ENCODE measurements at places on chromosomes 6 and 20.

DNA sequence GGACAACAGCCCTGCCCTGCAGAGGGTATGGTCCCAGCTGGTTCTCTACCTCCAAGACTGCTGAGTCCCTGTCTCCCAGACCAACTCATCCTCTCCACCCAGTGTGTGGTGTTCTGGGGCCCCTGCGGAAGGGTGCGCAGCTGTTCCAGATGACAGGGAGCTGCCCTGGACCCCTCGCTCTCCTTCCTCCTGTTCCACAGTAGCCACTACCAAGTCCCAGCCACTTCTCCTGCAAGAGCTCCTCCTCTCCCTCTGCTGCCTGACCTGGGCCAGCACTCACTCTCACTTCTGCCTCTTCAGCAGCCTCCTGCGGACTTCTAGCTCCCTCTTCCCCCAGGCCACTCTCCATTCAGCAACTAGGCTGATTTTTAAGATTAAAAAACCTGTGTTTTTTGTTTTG lies 40.1 kb upstream of the TMEM181 start:
- DNase-seq: no peak

DNA sequence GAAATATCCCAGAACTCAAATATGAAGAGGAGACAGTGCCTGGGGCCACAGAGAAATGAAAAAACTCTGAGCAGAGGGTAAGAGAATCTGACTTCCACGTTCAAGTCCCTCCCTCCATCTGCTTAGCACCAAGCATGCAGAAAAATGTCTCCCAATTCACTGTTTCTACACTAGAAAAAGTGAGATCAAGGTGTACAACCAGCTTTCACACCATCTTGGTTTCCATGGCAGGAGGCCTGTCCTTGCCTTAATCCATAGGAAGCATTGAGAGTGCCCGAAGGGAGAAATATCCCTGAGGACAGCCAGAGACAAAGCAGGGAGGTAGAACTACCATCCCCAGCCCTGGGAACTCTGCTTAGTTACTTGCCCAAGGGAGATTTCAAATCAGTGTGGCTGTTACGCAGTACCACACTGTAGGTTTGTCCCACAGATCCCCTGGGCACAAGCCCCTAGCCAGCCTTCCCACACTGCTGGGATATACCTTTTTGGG lies 82.9 kb downstream of the SCML4 start:
- no peak for DNase-seq

DNA sequence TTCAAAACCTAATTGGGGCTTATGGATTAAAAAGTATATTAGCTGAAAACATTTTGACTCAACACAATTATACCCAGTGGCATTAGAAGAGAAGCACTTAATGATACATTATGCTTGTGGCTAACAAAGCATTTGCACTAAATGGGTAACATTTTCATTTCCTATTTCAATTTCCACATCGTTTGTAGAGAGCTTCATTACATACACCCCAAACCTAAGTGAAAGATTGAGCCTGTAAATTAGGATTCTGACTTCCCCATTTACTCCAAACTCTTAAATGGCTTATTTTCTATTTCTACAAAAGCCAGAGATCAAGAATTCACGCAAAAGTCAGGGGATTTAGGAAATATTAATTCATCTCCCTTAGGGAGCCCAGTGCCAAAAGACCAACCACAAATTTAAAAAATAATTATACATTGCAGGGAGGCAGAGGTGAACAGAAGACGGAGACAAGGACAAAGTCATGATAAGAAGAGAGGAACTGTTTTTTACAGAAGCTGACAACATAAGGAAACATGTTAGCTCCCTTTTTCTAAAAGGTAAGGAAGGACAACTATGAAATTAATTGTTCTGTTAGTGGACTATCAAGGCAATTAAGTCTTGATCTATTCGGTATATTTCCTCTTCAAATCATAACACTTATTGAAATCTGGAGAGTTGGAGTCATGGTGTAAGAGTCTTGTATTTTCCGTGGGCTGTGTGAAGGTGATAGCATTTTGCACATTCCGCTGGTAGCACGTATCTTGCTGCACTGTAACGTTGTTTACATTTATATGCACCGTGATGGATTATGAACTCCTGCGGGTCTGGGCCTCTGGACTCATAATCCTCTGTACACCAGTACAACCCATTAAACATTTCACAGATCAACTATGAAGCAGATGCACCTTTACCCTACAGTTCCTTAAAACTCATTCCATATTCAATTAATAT lies 24.8 kb upstream of the EZR start:
- no peak for DNase-seq

DNA sequence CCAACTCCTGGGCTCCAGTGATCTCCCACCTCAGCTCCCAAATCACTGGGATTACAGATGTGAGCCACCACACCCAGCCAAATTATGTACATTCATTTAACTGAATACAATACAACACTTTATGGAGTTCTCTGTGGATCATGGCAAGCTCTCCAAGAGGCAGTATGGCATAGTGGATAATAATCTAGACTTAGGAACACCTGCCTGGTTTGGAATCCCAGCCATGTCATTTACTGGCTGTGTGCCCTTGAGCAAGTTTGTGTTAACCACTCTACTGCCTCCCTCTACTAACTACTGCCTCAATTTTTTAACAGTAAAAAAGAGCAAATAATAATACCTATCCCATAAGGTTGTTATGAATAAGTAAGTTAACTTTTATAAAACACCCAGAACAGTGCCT lies 1.9 kb upstream of the ETV7 start:
- DNase-seq: no peak

DNA sequence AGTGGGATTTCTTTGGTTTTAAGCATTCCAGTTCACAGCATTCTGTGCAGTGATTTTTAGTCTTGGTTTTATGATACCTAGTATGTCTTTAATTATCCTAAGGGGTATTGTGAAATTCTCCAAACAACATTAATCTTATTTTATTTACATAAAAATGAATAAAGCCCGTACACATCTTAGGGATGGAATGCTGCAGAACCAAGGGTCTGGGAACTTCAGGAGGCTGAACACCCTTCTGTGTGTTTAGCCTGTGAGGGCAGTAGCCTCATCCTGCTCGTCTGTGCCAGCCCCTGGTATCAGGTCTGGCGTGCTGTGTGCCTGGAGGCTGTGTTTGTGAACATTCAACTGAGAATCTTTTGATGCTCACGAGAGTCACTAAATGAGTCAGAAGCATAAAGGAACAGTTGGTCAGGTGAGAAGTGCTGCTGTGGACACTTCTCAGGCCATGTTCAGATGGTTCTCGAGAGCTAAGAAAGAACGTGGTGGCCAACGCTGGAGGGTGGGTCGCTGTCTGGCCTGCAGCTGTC lies 25.2 kb upstream of the C20orf204 start:
- no peak for DNase-seq

- peak; percentile 85 for DNase-seq
These were observed 72.1 kb downstream of the CBFA2T2 start for GRCh38 chr20:33561692-33562601.

Data from erythroblast (primary cell).